ENCODE measurements at places on chromosomes 3 and 15.

- no peak for DNase-seq
Measured at GRCh38 chr3:108102420-108103039, 11.7 kb upstream of the CD47 start.

- no peak for DNase-seq
Measured at GRCh38 chr3:71063773-71064290, 519.7 kb downstream of the FOXP1 start.

DNA sequence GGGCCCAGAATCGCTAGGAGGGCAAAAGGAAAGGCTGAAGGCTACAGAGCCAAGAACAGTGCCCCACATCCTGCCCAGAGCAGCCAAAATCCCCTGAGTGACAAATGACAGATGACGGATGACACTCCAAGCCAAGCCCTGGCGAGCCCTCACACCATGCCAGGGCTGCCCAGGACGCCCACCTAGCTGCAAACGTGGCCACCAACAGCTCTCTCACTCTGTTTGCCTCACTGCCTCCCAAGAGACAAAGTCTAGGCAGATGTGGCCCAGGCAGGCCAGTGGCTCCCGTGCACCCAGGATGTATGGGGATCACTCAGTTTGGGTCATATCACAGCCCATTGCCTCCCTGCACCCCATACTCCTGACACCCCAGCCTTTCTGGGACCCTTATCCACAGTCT lies 270.1 kb upstream of the NSMCE3 start:
- DNase-seq, result no peak

DNA sequence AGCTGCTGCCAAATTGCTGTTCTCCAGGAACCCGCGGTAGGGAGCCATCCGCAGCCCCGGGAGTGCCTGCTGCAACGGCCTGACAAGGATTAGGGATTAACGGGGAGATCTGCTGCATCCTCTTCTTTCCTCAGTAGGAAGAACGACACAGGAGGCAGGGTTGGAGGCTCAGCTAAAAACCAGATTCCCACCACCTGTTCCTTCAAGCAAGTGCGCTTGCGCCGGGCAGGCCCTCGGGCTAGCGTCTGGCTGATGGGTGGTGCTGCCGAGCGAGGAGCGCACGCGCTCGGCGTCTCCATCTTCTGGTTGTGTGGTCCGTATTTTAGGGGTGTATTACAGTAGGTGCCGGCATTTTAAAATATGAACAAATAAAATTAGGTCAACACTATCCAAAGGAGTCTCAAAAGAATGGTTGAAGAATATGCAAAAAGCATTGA lies 25.4 kb upstream of the SLC25A26 start:
- DNase-seq, result peak; percentile 5

DNA sequence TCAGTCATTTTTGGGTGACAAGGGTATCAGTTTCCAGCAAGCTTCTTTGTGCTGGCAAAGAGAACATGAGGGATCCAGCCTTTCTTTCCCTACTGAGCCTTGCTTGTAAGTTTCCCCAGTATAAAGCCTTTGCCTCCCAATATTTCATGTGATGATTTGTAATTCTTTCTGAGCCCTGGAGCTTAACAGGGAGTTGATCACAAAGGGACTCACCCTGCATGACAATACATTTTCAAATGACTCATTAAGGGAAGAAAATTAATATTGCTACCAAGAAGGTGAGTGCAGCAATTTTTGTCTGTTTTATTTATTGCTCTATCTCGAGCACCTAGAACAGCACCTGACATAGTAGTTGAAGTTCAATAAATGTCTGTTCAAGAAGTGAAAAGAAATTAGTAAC lies 27.7 kb downstream of the OXSM start:
- DNase-seq, result no peak

DNA sequence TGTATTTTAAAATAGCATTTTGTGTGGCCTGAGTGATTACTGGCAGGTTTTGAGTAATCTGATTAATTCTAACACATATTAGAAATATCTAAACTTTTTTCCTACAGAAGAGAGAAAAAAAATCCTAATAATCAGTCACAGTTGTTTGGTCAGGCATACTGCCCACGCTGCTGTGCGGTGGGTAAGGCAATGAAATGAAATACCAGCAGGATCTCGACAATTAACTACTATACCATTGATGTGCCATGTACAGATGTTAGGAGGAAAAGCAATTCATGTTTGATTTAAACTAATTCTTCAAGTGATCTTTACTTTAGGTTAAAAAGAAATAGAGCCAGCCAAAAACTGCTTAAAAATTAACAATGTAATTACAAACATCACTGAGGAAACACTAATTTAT lies 5.2 kb downstream of the GRAMD2A start:
- no peak for DNase-seq

DNA sequence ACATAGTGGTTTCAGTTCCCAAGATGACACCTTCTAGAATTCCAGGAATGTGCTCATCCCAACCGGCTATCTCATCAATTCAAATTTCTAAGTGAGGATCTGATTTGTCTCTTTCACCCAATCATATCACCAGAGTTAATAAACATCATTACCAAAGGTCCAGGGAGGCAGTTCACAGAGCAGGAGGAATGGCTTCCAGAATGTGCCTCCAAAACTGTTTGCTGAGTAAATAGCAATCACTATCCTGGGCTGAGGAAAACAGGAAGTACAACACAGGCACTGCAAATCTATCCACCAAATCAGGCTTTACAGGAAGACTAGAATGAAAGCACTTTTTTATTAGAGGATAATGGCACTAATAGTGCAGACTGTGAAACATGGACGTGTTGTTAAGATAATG lies 61.5 kb downstream of the OSBPL10 start:
- no peak for DNase-seq

DNA sequence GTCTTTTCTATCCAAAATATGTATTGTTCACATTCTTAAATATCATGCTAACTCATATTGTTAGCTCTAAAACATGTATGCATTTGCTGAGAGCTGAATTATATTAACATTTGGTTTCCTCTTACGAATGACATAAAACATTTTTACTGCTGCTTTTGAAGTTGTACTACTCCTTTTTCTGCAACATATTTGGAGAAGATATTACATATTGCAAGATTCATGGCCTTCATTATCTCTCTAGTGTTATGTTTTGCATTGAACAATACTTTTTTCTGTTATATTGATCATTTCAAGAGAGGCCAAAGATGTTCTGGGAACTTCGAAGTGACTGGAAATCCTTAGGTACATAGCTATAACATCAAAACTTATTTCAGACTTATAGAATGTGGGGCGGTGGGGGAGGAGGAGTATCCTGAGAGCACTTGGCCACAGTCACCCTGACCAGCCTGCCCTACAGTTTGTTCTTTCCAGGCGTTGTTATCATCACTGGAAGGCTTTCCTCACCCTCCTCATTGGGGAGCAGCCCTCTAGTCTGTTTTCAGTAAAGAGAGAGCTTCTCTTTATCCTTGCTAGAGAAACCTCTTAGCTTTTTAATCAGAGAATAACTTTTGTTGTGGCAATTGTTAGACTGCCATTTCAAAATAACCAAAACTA lies 868.6 kb downstream of the OTOL1 start:
- no peak for DNase-seq

DNA sequence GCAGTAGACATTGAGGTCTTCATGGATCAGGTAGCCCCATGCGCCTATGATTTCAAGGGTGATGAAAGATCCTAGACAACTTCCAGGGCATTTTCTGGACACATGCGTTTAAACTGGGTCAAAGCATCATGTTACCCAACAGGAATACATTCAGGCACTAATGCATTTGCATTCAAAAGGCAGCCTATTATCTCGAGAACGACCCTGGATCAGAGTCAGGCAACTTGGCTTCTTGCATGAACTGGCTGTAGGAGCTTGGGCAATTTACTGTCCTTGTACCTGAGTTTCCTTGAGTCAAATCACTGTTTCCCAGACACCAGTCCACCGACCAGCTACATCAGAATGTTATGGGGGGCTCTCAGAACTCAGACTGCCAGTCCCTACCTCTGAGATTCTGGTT lies 51.5 kb upstream of the CHST2 start:
- no peak for DNase-seq

- no peak for DNase-seq
Measured at GRCh38 chr15:90882781-90883525, 1.4 kb upstream of the FES start.

GRCh38 chr3:36697229-36698001 lies 66.9 kb downstream of the DCLK3 start:
- DNase-seq, result no peak

DNA sequence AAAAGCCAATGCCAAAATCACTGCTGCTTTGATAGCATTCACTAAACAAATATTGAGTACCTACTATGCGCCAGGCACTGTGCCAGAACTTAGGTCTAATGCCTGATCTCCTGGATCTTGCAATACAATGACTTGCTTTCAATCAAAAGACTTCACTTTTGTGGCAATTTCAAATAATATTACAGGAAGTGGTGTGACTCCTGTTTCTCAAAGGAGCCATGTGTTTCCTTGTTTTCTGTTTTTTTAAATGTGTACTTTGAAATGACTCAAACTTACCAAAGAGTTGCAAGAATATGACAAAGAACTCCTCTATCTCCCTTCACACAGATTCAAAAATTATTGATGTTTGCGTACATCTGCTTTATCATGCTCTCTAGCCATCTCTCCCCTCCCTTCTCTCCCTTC lies 18.3 kb downstream of the OSBPL10 start:
- DNase-seq, result no peak

- DNase-seq, result no peak
Measured at GRCh38 chr3:177792311-177793030, 595.2 kb upstream of the TBL1XR1 start.

- no peak for DNase-seq
Measured at GRCh38 chr3:169240786-169241486, 422.6 kb downstream of the MECOM start.

DNA sequence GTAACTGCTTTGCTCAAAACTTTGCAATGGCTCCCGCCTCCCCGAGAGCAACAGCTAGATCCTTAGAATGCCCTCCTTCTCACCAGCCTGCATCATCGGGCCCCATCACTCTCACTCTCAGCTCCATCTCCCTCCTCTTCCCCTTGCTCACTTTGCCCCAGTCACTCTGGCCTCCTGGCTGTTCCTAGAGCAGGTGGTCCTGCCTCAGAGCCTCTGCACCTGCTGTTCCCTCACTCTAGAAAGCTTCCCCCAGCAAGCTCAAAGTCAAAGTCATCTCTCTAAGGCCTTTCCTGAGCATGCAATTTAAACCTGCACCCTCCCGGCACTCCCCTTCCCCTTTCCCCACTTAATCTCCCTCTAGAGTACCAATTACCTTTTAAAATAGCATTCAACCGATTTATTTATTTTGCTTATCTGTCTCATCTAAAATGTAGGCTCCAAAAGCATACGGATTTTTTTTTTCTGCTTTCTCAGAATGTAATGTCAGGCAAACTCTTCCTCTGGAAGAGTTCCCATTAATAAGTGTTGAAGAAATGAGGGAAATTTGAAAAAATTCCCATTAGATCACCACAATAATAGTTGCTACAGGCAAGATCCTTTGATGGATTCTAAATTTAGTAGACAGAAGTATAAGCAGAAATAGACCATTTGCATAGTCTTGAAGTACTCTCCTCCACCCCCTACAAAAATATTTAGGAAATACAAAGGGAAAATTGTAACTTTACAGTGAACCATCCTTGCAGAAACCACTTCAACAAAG lies 15.9 kb upstream of the HES1 start:
- DNase-seq, result no peak

DNA sequence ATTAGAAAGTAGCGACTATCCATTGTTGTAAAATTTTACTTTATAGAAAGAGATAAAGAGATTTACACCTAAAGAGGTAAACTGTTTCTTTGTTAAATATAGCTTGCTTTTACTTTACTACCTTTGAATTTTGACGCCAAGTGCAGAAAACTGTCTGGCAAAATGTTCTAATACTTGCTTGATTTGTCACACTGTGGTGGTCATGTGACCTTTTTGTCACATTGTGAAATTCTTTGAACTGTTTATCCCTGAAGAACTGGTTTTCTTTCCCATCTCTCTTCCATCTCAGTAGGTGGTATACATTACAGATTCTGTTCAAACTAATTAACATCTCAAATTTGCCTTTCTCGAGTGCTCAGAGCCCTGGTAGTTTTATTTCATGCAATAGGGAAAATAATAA lies 327.4 kb downstream of the NAALADL2 start:
- no peak for DNase-seq

DNA sequence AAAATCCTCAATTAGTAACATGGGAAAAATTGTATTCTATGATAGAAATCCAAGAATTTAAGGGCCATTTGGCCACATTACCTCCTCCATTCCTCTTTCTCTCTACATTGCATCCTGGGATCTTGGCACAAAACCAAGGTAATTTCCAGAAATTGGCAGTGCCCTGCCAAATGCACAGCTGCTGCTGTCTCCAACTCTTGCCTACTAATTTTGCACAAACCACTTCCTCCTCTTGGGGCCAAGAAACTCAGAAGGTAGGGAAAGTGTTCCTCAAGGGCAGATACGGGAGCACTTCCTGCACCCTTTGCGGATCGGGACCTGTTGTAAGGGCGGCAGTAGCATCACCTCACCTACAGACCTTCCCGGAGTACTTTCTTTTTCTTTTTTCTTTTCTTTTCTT lies 57.8 kb downstream of the MAP3K13 start:
- no peak for DNase-seq

DNA sequence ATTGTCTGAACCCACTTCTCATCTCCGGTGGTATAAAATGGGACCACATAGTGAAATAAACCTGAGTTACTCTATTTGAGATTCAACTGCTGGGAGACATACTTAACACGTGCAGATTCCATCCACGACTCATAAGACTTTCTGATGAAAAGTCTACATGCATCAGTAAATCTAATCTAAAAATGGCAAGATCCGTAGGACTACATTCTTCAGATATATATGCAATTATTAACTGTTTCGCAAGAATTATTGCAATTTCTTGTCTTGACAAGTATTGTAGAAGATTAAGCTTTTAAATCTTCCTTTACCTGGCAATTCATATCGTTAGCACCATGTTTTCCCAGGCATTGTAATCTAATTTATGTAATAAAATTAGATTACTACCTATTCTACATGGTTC lies 718.7 kb upstream of the CBLB start:
- no peak for DNase-seq

DNA sequence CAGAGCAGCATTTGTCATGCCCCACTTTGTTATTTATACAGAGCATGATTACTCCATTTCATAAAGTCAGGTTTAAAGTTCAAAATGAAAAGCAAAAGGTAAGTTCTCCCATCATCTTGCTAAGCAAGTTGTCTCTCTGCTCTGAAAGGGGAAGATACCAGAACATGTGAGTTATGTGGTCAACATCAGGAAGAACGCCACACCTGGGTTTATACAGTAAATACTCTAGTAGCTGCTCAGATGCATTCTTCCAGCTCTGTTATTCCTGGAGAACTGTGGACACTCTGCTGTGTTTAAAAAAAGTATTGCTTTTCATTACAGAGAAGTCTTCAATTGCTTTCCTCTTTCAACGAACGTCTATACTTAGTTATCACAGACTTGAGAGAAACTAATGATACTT lies 145.7 kb downstream of the PLCL2 start:
- peak; percentile 36 for DNase-seq

Data from SW480 (cell line).